ENCODE measurements at places on chromosomes 4 and X.
A peak's percentile ranks its signal among the peaks of the same experiment; 100 is the strongest.

DNA sequence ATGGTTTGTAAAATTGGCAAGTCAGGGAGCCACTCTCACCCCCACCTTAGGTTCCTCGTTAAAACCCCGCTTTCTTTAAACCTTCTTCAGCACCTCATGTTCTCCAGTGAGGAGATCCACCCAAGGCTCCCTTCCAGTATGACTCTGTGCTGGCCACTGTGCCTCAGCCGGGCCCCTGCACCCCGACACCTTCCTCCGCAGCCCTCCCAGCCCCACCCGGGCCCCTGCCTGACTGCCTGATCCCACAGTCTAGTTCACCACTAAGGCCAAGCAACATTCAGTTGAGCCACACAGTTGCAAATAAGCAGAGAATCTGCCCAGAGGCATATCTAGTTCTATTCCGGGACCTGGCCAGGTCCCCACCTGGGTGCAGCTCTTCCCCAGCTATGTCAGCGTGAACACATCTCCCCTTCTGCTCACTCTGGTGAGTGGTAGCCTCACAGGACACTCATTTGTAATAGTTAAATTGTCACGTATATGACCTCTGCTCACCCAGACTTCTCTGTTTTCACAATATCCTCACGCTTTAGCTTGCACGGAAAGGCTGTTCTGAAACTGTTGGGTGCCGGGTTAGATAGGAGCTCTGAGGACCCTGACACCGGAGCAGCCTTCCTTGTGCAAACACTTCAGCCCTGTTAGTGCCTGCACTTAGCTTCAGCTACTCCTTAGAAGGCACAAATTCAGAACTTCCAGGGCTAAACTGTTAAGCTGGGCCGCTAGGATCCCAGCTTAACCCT, 146.8 kb downstream of the DCTD start:
- DNase-seq, result no peak

DNA sequence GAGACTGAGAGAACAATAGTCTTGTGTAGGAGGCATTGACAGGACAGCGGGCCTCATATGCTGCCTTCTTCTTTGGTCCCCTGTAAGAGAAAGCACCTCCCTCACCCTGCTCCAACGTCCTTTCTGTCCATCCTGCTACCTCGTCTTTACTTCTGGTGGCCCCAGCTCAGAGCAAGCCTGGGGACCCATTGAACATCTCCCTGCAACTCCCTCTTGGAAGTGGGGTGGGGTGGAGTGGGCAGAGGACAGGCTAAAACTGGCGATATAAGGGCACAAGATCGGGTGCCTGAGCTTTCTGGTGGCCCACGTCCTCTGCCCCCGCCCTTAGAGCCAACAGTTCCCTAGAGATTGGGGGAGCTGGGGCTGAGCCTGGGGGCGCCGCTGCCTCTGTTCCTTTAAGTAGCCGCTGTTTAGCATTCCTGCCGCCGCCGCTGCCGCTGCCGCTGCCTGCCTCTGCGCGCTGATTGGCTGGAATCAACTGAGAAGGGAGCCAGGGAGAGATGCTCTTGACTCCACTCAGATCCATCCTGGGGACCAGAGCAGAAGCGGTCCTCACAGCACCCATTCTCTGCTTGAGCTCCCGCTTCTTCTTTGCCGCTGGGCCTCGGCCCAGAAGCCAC, at the start of gene DLG3:
DLG3 (plus strand) TSS at position 510 of the 620 bp plus-strand sequence. CDS start 367 bp downstream, outside the sequence.
- DNase-seq, result no peak

GRCh38 chrX:56813318-56813837, 84.3 kb downstream of the NBDY start:
- DNase-seq, result peak; percentile 10

- DNase-seq, result peak; percentile 16
Observed at GRCh38 chr4:156378033-156378665, 424.5 kb upstream of the CTSO start.

DNA sequence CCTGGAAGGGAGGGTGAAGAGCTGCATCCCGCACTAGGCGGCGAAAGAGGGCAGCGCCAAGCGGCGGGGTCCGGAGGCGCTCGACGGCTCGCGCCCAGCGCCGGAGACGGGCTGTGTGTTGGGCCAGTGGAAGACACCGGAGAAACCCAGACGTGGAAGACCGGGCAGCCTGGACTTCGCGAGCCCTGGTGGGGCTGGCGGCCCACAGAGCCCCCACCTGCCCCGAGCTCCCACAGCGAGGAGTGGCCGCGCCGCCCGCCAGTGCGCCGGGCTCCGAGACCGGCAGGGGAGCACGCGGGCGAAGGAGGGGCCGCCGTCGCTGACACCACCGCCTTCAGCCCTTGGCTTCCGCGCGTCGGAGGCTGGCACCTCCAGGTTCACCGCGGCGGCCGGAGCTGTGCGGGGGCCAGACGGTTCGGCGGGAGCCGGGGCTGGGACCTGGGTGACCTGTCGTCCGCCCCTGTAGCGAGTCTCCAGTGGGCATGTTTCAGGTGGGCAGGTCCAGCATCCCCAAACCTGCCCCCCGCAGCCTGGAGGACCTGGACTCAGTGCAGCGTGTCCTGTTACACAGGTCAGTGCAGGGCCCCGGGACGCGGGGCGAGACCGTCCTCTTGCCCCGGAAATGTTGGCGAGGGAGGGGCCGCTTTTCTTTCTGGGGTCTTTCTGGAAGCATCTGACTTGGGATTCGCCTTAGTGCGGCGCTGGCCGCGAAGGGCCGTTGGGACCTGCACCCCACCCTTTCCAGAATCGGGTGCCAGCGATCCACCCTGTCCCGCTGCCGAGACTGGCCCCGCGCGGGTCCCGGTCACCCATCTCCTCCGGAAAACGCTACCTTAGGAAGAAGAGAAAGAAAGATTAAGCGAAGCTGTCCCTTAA, 9.6 kb upstream of the INTU start:
- DNase-seq, result no peak

GRCh38 chr4:145497199-145498149, 15.8 kb downstream of the SMAD1 start:
- DNase-seq, result no peak

GRCh38 chr4:48546336-48546735, 56.3 kb downstream of the ZAR1 start:
- DNase-seq, result no peak

GRCh38 chr4:137819964-137820383, 287.7 kb upstream of the PCDH18 start:
- no peak for DNase-seq

- DNase-seq, result no peak
Observed at GRCh38 chrX:118861338-118861737, 37.7 kb downstream of the ZCCHC12 start.

DNA sequence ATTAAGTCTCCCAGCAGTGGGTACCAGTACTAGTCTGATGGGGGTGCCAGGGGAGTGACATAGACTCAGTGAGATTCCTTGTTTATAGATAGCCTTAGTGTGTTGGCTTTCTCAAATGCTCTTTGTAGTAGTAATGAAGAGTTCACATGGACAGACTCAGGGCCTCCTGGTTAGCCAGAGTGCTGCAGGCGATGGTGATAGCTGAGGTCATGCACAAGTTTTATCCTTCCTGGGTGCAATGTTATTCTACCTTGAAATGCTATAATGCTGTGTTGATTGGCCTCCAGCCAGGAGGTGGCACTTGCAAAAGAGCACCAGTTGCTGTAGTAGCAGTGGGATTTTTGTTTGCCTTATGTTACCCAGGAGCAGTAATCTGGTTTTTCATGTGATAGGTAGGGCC, 35.5 kb upstream of the ADH4 start:
- no peak for DNase-seq

GRCh38 chr4:142377342-142378091, 468.6 kb downstream of the INPP4B start:
- DNase-seq, result no peak

DNA sequence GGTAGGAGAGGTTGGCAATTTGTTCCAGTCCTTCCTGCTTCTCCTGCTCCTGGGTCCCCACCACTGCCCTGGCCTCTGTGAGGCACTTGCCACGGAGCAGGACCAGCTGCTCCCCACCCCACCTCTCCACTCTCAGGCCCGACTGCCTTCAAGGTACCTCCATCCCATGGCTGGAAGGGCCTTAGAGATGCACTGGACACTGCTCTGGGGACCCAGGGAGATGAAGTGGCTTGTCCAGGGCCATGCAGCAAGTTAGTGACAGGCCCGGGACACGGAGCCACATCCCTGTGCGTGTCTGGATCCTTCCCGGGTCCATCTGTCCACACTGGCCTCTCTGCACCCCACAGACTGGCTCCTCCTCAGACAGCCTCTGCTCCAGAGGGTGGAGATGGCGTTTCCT, 105.3 kb downstream of the CPZ start:
- no peak for DNase-seq

GRCh38 chr4:184409911-184410692, 64.2 kb downstream of the IRF2 start:
- no peak for DNase-seq

GRCh38 chr4:106454581-106454980, 86.0 kb upstream of the GIMD1 start:
- DNase-seq, result no peak

- no peak for DNase-seq
Observed at GRCh38 chr4:71860643-71861042, 76.8 kb upstream of the GC start.

GRCh38 chr4:28508636-28509035, 1648.0 kb downstream of the STIM2 start:
- no peak for DNase-seq

DNA sequence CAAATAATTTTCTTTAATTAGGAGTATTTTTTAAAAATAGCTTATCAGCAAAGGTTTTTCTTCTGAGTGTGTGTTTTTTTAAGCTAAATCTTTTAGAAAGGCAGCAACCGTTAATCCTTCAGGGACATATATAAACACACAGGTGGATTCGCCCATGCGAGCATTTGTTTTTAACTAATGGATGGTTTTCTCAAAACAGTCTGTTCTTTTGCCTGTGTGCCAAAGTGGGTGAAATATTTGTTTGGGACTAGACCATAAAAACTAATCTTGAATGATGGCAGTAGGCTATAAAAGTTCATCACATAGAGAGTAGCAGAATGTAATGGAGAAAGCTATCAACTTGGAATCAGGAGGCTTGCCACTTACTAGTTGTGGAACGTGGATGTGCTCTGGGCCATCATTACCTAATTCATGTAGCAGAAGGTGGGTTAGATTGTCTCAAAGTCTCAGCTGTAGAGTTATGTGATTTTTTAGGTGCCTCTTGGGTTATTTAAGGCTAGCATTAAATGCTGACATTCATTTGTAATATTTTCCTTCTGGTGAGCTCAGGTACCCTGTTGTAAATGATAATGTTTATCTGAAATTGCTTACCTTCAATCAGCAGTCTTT, 7.4 kb upstream of the TAPT1 start:
- DNase-seq, result no peak

DNA sequence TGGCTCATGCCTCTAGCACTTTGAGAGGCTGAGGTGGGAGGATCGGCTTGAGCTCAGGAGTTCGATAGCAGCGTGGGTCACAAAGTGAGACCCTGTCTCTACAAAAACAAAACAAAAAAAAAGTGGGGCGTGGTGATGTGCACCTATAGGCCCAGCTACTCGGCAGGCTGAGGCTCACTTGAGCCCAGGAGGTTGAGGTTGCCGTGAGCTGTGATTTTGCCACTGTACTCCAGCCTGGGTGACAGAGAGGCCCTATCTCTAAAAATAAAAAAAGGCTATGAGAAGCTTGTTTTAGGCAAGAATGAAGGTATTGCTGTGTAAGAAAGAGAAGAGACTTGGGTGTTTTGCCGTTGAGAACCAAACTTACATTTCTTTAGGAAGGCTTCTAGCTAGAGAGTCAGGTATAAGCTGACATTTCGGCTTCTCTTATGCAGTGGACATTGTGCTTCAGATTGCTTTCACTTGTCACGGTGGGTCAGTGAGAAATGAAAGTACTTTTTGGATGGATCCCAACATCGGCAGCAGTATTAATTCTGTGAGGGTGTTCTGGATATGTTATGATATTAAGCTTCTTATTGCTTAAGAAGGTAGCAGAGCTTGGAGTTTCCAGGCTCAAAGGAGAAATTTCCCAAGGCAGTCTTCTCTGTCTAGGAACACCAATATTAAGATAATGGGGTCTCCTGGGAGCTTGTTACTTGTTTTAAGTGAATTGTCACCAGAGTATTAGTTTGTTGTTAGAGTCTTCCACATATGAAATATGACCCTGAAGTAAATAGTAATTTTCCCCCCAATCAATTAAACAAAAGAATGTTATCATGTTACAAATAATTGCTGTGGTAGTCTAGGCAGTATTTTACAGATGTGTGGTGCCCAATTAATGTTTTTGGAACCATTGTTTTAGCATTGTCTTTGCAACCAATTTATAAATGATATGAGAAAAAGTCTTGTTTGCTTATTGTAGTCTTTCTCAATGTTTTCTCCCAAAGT, 17.6 kb downstream of the TMEM131L start:
- no peak for DNase-seq

DNA sequence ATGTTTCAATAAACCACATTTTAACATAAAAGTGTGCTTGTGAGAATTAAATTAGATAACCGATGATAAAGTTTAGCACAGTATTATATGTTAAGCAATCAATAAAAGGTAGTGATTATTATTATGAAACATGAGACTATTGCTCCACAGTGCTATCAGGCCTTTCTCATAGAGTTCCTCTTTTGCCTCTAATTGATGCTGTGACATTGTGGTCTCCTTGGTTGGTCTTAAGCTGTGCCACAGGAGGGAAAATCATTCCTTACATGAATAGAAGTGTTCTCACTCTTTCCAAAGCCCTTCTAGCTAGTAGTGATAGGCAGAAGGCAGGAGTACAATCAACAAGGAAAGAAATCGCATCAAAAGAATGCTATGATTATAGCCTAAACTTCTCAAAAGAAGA, 9.2 kb upstream of the PDHA2 start:
- DNase-seq, result no peak

DNA sequence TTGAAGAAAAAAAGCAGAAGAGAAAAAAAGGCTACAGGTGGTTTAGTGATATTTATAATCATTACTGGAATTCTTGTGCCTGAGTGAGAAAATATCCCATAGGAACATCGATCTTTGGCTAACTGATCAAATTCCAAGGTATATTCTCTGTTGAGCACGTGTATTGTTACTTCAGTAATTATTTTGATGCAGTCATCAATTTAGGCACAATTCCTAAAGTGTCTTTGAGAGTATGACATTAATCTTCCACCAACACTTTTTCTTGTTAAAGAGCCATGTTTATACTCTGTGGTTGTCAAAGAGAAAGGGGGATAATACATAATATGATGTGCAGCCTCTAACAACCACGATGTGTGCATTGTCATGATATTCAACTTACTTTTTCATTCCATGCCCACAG, 151.1 kb downstream of the TSPAN5 start:
- no peak for DNase-seq

GRCh38 chrX:47174846-47175587, 18.6 kb upstream of the UBA1 start:
- DNase-seq, result no peak

GRCh38 chr4:128166982-128167381, 105.9 kb downstream of the LARP1B start:
- no peak for DNase-seq

DNA sequence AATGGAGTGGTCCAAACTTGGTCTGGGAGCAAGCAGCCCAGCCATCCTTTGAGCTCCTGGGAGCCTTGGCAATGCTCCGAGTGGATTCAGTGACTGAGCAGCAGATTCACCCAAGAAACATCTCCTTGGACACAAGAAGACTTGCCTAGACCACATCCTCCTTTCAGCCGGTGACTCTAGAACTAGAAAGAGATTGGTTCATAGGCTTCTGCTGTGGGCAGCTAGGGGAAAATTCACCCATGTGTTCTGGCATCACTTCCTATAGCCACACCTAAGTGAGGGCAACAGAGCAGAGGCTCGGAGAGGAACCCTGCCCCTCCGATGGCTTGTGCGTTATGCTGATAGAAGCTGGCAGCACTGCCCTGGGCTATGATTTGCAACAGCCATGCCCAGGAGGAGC, 16.0 kb downstream of the ZNF275 start:
- DNase-seq, result no peak

GRCh38 chrX:10769696-10770619, 149.6 kb upstream of the MID1 start:
- no peak for DNase-seq
